ENCODE measurements at places on chromosomes 4 and X.

- DNase-seq, result no peak
Measured at GRCh38 chr4:7013175-7013574, 30.0 kb upstream of the TADA2B start.

GRCh38 chr4:105058177-105058812 lies 88.4 kb upstream of the TET2 start:
- no peak for DNase-seq

- no peak for DNase-seq
Measured at GRCh38 chr4:144374065-144374464, 233.5 kb upstream of the GYPA start.

- DNase-seq, result no peak
Measured at GRCh38 chr4:88646528-88647280, 50.9 kb downstream of the NAP1L5 start.

GRCh38 chrX:149527705-149528104 lies 13.1 kb upstream of the EOLA1 start:
- DNase-seq, result no peak

GRCh38 chr4:5852523-5853202 lies 40.2 kb downstream of the CRMP1 start:
- DNase-seq, result no peak

DNA sequence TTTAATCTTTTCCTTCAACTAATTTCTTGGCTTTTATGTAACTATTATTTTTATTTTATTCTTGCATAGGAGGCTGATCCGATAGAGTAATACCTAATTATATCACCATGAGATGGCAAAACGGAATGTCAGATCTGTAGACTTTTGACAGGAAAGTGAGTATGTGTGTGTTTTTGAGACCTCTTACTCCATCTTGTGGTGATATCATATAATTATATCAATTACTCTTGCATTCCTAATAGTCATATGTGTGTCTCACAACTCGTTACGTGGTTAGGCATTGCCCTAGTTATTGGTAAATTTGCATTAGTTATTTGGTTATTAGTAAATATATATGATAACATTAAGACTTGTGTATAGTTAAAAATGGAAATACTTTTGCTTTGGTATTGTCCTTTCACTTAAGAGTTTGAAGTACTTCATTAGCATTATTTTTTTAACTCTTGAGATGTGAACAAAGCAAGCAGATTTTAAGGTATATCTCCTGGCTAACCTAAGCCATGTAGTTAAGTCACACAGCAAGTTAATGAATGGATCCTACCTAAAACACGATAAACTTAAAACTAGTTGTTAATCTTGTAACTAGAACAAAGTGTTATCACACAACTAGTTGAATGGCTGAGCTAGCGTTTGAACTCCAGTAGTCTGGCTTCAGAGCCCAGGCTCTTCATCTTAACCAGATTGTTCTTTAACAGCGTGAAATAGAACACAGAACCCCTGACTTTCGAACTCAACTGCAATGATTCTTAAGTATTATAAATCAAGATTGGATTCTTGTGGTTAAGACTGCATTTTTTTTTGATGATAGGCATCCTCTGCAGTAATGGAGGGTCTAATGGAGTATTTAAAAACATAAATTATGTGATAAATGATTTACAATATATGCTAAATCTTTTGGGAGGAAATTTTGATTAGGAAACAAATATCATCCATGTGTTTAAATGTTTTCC lies 67.1 kb downstream of the PGRMC2 start:
- DNase-seq, result peak; percentile 40

DNA sequence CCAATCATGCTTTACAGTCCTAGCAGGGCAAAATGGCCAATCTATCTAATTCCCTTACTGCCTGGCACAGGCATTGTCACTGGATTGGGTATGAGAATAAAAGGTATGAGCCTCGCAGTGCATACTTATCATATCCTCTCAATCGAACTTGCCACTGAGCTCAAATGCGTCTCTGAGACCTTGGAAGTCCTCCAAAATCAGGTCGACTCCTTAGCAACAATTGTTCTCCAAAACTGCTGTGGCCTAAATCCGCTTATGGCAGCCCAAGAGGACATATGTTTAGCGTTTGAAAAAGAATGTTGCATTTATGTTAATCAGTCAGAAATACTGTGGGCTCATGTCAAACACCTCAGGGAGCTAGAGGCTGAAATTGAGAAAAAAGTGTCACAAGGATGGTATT lies 69.7 kb downstream of the SPIN4 start:
- no peak for DNase-seq

DNA sequence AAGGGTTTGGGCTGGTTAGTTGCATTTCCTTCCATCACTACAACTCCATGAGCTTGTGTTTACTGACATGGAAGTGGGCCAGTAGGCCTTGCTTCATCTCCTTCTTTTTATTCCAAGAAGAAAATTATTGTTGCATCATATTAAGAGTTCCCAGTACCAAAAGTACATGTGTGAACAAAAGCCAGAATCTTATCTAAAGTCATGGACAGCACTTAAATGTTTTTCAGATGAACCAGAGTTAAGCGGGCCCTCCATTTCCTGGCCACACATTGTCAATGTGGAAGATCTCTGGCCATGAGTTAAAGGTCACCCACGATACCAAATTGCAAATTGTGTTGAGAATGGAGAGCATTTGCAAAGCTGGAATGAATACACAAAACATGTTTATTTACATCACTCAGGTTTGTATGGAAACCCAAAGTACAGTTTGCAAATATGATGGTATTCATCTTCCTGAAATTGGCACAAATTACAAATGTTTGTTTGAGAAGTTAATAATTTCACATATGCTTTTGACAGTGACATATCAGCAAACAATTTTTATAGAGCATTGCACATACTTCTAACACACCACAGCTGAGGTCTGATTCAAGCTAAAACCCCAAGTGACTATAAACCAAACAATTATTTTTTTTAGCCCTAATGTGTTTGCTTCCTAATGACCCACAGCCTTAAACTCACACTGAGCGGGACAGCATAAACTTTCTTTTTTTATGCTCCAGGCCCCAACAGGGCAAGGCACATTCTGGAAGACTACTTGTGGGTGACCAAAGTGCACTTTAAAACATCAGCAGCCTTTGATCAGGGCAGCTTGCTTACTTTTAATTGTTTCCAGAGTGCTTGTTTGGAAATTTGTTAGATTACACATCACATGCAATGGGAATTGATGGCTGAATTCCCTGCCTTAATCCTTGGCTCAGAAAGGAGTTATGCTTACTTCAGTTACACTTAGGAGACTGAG lies 502.9 kb upstream of the SLIT2 start:
- DNase-seq, result no peak

DNA sequence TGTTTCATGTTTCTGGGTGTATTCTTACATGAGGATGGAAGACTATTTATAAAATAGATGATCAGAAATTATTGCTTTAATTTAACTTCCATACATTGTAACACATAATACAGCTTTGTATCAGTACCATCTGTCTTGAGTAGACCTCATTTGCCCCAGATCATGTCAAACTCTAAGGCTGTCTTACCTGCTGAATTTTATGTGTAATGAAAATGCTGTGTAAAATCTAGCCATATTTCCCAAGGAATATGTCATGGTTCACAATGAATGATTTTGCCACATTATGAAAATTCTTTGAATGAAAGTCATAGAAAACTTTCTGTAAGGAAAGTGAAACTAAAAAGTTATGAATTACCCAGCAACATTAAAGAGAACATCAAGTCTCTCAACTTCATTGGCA lies 7.4 kb downstream of the BDH2 start:
- DNase-seq, result no peak

GRCh38 chrX:11393949-11394654 lies 100.9 kb downstream of the AMELX start:
- no peak for DNase-seq

DNA sequence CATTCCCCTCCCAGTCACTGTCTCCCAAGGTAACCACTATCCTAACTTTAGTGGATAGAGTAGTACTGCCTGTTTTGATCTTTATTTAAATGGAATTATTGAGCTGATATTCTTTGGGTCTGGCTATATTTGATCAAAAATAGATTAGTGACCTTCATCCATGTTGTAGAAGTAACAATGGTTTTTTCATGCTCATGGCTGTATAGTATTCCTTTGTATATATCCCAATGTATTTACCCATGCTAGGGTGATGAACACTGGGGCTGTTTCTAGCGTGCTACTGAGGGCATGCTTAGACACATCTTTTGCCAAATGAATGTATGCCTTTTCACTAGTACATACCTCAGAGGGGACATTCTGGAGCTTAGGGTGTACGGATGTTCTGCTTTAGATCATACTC lies 10.1 kb upstream of the MAGEA8 start:
- no peak for DNase-seq

DNA sequence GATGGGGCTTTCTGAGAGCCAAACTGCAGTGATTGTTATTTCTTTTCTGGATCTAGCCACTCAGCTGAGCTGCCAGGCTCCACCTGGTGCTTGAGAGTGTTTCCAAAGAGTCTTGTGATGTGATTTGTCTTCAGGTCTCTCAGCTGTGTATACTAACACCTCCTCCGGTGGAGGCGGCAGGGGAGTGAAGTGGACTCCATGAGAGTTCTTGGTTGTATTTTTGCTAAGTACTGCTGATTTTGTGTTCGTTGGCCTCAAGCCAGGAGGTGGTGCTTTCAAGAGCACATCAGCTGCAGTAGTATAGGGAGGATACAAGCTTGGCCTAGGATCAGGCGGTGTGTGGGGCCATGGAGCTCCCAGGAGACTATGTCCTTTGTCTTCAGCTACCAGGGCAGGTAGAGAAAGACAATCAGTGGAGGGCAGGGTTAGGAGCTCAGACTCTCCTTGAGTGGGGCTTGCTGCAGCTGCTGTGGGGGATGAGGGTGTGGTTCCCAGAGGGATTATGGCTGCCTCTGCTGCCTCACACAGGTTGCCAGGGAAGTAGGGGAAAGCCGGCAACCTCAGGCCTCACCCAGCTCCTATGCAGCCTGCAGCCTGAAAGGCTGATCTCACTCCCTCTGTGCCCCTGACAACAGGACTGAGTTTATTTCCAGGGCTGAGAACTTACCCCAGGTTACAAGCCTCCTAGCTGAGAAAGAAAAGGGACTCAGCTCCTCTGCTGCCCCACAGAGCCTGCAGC lies 62.4 kb downstream of the NPFFR2 start:
- no peak for DNase-seq

DNA sequence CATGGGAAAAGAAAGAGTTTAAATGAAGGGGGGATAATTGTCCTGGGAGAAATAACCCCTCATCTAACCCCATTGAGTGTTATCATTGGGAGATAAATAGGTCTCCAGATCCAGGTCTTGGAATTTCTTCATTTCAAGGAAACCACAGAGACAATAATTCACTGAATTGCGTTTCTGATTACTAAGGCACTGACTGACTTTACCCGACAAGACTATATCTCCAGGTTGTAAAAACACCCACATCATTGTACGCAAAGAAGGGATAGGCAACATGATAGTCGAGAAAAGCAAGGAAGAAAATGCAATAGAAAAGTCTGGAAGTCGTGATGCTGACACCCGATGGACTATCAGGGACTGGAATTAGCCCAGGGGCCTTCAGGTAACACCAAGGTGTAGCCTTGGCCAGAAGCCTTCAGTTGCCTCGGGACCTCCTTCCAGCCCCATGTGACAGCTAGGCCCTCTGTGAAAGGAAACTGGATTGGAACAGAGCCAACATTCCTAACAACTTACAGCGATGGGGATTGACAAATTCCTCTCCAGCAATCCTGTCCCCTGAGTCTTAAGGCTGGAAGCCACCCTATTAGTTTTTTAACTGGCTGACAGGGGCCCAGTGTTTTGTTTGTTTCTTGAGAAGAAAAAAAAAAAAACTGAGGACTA lies 46.5 kb upstream of the RAB9B start:
- no peak for DNase-seq

DNA sequence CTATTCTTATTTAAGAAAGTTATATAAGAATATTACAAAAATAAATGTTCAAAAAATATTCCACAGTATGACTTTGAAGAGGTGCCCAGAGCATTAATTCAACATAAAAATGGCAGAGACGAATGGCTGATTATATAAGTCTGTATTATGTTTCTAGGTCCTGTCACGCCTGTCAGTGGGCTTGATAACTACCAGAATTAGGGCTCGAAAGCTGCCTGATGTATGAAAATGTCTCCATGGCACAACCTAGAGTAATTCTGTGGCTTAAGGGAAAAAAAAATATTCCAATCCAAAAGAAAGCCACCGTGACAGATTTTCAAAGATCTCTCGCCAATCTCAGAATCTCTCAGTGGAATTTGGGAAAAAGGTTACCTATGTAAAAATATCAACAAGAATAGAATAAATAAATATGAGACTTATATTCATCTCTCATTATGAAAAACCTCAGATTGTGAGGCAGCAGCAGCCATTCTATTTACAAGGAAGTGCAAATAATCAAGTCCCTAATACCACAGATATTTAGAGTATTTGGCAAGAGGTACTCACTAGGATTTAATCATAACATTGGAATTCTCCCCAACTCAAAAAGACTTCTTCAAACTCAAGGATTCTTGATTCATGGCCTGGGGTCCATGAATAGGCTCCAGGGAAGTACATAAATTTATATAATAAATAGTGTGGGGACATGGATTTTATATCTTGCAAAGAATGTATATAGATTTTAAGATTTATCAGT lies 489.1 kb upstream of the INTU start:
- DNase-seq, result no peak

DNA sequence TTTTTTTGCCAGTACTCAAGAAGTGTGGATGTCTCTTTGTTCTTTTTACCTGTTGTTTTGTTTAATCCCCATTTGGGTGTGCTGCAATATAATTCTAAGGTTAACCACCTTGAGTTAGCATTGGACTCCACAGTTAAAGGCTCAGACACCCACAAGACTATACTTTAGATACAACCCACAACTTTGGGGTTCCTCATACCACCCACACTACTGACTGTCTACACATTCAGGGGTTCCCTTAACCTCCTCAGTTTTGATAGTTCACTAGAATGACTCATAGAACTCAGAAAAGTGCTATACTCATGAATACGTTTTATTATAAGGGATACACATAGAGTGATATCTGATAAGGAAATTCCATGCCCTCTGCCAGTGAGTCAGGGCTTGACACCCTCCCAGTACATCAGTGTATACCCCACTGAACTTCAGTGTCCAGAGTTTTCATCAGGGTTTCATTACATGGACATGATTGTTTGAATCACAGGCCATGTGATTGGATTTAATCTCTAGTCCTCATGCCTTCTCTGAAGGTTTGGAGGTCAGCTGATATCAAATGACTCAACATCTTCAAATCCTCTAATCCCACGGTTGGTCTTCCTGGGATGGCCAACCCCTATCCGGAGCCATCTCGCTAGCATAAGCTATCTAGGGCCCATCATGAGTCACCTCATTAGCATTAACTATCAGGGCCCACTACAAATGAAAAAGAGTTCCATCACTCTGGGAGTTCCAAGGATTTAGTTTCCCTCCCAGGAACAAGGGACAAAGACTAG lies 357.7 kb upstream of the EMCN start:
- no peak for DNase-seq

GRCh38 chr4:152805071-152805650 lies 25.4 kb downstream of the ARFIP1 start:
- no peak for DNase-seq

DNA sequence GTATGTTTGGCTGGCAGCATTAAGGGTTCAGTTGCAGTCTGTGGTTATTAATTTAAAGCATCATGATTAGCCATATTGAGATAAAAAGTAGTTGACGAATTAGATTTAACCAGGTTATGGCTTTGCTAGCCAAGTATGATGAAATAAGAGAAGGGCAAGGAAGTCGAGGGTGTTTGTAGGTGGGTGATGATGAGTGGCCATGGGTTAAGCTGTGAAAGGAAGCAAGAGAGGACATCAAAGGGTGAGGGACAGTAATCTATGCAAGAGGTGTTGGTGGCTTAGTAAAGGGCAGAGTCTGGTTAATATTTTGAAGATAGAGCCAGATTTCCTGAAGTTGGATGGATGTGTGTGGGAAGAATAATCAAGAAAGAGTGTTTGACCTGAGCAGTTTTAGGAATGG lies 44.5 kb downstream of the STIM2 start:
- DNase-seq, result no peak

- no peak for DNase-seq
Measured at GRCh38 chrX:22139822-22140221, 107.7 kb downstream of the PHEX start.
